ENCODE measurements at places on chromosomes 2 and 18.

DNA sequence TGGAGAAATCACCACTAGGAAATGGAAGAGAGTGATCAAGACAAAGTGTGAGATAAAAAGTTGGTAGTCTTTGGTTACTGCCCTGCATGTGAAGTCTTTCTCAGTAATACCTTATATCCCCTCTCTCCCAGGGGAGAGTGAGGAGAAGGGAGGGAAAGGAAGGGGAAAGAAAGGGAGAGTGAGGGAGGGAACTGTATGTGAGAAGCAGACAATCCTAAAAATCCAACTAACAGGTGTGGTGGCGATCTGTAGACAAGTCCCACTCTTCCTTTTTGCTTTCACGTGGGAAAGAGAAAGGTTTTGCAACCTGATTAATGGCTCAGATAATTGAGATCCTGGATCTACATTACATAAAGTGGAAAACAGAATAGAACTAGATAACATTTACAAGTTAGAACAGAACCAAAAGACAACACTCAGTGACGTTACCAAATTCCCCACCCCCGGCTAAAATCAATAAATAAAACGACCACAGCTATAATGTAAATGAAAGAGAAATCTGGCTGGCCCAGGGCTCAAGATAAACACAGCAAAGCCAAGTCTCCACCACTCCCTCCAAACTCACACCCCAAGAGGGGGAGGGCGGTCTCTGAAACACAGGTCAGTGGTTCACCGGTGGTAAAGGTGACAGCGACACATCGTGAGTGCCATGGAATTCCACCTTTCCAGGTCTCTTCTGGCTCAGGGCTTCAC lies 10.0 kb upstream of the APCDD1 start:
- no peak for DNase-seq

- DNase-seq = no peak
Measured at GRCh38 chr18:37188016-37188791, 359.3 kb downstream of the KIAA1328 start.

GRCh38 chr2:102258025-102258385 lies 53.4 kb upstream of the IL1RL1 start:
- no peak for DNase-seq

GRCh38 chr2:64405581-64406406 lies 48.2 kb upstream of the LGALSL start:
- no peak for DNase-seq

DNA sequence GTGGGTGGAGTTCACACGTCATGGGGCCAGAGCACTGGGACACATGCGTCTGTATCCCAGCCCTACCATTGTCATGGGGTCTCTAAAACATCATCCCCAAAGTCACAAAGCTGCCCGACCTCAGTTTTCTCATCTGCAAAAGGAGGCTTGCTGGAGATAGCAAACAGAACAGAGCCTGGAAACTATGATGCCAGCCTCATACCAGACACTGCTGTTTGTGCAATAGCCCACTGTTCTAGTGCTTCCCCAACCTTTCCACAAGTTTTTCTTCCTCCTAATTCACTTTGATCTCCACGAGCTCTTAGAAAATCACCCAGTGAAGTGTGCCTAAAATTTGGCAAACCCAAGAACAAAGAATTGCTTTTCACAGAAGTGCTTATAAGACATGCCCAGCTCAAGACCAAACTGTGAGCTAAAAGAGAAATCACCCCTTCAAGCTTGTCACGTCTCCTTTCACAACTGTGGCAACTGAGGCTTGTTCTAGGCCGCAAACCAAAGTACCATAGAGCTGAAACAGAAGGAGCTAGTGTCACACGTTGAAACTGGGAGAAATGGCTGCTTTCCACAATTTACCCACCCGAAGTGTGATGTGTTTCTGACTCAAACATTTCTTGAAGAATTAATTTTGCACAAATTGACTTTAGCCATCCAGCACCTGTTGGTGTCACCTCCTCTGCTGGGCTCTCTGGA lies 162.7 kb upstream of the ID2 start:
- DNase-seq = no peak
